Fibroblast of skin of left quadriceps (primary cell): ENCODE measurements at places on chromosomes 13 and 19.

DNA sequence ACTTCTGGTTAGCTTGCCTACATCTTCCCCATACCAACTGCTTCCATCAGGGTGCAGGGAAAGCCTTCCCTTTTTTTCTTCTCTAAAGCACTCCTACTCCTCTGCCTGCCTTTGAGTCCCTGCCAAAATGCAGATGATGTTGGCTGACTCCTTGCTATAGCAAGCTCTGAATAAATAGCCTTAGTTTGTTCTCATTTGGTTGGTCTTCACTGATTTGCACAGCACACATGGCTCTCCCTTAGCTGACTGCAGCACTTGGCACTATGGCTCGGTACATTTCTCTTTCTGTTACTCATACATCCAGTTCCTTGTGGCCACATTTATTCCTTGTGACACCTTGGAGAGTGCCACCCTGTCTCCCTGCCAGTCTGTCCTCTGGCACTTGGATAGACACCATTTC is 249.8 kb downstream of the DCLK1 start:
- DNase-seq: no peak

- no peak for DNase-seq
Observed at GRCh38 chr19:38993271-38993670, 17.7 kb upstream of the FBXO17 start.

- DNase-seq: no peak
Observed at GRCh38 chr19:7976461-7976860, 29.0 kb downstream of the ELAVL1 start.

DNA sequence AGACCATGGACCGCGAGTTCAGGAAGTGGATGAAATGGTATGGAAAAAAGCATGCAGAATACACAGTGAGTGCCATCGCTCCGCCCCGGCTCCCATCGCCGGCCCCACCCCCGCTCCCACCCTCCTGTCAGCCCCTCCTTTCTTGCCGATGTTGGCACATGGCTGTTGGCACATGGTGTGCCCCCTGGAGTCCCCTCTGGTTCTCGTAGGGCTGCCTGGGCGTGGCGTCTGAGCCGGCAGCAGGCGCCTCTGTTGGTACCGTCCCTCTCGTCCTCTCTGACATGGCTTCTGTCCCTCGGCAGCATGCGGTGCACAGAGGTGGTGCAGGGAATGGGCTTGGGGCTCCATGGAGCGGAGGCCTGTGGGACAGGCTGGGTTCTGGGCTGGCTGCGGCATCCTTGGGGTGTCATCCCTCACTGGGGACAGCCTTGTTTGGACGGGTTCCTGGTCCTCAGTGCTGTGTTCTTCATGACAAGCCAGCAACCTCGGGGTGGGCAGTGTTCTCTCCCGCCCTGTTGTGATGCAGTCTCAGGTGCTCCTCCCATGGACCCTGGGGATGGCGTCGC is 30.9 kb downstream of the DOT1L start:
- DNase-seq: no peak

- no peak for DNase-seq
Observed at GRCh38 chr19:46615966-46616365, 8.9 kb downstream of the PTGIR start.

DNA sequence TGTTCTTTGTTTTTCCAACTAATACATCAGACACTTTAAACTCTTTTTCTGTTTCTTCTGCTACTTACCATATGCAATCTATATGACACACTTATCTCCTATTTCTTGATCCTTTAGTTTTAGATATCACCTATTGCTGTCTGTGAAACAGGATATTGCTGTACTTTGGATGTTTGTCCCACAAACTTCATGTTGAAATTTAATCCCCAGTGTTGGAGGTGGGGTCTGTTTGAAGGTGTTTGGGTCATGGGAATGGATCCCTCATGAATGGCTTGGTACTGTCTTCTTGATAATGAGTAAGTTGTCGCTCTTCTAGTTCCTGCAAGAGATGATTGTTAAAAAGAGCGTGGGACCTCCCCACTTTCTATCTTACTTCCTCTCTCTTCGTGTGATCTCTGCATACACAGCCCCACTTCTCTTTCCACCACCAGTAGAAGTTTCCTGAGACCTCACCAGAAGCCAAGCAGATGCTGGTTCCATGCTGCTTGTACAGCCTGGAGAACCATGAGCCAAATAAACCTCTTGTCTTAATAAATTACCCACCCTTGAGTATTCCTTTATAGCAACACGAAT is 244.2 kb downstream of the NHLRC3 start:
- no peak for DNase-seq

GRCh38 chr19:51458899-51459505 is 748 bp upstream of the SIGLEC8 start:
- DNase-seq: no peak

DNA sequence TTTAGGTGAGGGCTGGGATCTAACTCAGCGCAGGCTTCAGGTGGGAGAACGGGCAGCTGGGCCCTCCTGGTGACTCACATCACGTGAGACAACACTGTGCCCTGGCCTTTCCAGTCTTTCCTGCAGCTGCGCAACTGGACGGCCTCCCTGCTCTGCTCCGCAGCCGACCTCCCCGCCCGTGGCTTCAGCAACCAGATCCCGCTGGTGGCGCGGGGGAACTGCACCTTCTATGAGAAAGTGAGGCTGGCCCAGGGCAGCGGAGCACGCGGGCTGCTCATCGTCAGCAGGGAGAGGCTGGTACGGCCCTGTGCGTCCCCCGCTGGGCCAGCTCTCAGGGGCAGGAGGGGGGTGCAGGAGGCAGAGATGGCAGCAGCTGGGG is 8.8 kb downstream of the SPPL2B start:
- DNase-seq: peak; percentile 13

DNA sequence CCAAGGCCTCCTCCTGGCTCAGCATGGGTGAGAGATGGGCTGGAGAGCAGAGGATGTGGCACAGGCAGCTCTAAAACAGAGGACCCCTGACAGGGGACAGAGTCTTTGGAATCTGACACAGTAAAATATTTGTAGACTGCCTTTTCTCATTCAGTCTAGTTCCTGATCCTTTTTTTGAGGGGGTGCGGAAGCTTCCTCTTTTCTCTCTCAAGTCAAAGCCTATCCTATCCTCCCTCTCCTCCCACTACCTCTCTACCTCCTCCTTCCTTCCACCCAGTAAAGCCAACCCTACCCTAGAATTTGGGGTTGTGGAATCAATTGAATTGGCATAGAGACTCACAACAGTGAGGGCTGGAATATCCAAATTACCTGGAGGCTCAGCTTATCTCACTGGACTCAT is 82.0 kb downstream of the TEX26 start:
- no peak for DNase-seq

- DNase-seq: no peak
Observed at GRCh38 chr19:38544569-38545315, 73.0 kb downstream of the MAP4K1 start.

DNA sequence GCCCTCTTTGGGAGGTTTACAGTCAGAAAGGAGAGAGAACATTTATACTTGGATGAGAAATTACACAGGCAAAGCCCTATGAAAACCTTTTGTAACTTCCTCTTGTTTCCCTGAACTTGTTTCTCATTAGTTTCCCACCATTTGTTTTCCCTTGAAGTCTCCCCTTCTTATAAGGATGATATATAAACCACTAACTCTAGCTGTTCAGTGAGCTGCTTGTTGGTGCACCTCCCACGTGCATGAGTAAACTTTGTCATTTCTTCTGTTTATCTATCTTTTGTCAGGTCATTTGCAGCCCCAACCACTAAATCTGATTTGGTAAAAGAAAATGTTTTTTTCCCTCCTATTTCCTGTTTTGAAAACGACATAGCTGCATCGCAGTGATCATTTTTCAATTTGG is 919.9 kb downstream of the SLITRK1 start:
- no peak for DNase-seq

DNA sequence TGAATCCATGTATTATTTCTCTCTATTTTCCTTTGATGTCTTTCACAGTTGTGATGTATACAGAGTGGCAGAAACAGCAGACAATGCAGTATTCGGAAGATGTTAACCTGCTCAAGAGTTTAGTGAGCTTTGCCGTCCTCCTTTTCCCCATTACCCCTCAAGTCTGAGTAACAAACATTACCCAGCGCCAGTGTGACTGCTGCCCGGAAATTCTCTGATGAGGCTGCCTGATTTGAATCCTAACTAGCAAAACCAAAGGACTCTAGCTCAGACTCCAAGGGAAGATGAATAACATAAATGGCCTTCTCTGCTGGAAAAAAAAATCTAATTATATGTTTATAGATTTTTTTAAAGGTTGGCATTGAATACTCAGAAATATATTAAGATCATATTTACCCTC is 247.3 kb upstream of the SOX21 start:
- no peak for DNase-seq

GRCh38 chr13:73938372-73939070 is 195.7 kb downstream of the KLF12 start:
- DNase-seq: peak; percentile 84

- DNase-seq: no peak
Observed at GRCh38 chr19:8552810-8553209, 24.4 kb downstream of the MYO1F start.

DNA sequence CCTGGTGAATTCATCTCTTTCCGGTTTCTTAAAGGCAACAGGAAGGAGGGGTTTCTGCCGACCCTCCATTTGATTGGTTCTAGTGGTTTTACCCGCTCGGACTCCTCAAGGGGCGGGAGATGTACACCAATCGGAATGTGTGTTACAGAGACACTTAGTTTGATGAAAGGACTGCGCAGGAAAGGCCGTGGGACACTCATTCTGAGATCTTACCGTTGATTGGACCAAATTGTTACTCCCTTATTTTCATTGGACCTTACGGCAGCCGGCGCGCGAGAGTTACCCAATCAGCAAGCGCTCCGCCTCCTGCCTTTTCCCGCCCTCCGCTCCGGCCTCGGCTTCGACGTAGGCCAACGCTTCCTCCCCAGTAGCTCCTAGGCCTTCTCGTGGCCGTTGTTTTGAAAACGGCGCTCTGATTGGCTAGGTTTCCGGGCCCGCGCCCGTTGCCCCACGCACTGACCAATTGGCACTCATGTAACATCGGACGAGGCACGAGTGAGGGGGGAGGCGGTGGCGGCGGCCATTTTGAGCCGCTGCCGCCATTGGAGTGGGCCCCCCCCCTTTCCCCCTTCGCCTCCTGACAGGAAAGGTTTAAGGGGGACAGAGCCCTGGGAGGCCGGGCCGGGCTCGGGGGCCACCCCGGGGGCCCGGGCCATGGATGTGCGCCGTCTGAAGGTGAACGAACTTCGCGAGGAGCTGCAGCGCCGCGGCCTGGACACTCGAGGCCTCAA is at the start of gene HNRNPUL1:
TSS of gene HNRNPUL1 (plus strand) at position 523 of the 731 bp plus-strand sequence. CDS start at position 655, 132 bp downstream.
- peak; percentile 100 for DNase-seq

GRCh38 chr13:110346661-110347067 is 39.6 kb downstream of the COL4A2 start:
- DNase-seq: no peak

GRCh38 chr19:37467608-37468090 is 405 bp upstream of the ZNF569 start:
- no peak for DNase-seq

DNA sequence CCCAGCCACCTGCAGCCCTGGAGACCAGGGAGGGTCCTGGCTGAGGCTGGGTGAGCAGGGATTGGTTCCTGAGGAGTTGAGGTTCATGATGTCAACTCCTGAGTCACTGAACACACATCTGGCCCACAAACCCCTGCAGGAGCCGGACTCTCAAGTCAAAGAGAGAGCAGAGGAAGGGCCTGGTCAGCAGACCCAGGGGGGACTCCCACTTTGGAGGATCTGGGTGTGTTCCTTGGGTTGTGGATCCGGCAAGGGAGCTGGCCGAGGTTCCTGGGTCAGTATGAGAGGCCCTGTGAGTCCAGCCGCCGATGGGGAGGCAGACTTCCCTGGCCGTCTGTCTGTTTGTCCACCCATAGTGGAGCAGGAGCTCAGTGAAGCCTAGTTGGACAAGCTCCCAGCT is 4.0 kb downstream of the SLC7A10 start:
- no peak for DNase-seq

- DNase-seq: no peak
Observed at GRCh38 chr19:5355693-5356092, 15.1 kb upstream of the PTPRS start.

DNA sequence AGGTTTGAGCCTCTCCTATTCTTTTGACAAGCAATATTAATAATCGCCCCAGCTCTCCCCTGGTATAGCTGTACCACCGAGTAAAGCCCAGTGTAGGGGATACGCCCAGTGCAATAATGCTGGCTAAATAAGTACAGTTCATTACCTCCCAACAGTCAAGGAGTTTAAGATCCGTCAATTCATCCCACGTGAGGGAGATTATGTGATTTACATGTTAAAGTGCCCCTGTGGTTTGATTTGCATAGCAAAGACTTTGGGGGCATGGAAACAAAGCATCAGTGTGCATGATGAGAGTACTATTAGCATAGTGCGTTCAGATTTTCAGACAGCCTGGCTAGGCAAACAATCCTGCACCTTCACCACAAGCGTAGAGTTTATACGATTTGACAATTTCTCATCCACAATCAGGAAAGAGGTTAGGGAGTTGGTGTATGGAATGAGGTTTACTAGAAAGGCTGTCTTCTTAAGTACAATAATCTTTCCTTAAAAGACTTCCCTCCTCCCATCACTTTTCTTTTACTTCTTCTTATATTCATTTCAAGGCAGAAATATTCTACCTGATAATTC is 754.0 kb downstream of the DIAPH3 start:
- no peak for DNase-seq

DNA sequence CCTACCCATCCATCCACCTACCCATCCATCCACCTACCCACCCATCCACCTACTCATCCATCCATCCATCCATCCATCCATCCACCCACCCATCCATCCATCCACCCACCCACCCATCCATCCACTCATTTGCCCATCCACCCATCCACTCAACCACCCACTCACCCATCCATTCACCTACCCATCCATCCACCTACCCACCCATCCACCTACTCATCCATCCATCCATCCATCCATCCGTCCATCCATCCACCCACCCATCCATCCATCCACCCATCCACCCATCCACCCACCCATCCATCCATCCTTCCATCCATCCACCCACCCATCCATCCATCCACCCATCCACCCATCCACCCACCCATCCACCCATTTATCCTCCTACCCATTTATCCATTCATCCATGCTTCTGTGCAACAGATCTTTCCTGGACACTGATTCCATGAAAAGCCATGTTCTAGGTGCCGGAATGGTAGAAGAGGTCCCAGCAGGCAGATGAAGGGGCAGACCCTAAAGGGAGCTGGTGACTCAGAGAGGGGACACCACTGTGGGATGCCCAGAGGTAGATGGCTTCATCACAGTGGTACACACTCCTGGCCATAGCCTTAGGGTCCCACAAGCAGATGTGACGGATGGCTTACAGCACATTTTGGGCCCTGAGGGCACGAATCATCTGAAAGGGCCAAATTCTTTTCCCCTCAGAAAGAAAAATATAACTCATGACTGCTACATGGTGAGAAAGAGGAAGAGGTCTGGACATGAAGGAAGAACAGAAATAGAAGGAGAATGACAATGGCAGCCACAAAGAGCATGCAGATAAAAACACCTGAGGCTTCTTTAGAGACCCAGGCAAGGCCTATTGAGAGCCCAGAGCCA is 76.0 kb downstream of the KCTD15 start:
- DNase-seq: no peak

GRCh38 chr19:39211731-39212374 is 7.8 kb upstream of the SYCN start:
- DNase-seq: no peak

- DNase-seq: no peak
Observed at GRCh38 chr19:10290357-10290875, 664 bp downstream of the ICAM5 start.
